Subcutaneous adipose tissue (tissue), 4 donors: ENCODE measurements at places on chromosomes 1 and 21. TPM values are rescaled to one million over a fixed set of nuclear protein-coding genes. Genes with fewer than 3 reads are reported as not detected.

Gene TSPAN2
- total RNA-seq, result 5.1 TPM

Gene BEND5
- 5.1 TPM for total RNA-seq

Gene CELA2B
- not detected for total RNA-seq

Gene SH2D1B
- total RNA-seq, result 0.22 TPM

Gene GPR161
- total RNA-seq, result 4.1 TPM

Gene PLA2G2F
- not detected for total RNA-seq

Gene CD164L2
- not detected for total RNA-seq

Gene FCER1G
- 172 TPM for total RNA-seq

Gene MXRA8
- 175 TPM for total RNA-seq

Gene OPTC
- total RNA-seq, result not detected

Gene ZNF593OS
- not detected for total RNA-seq

Gene PEAR1
- total RNA-seq, result 7.2 TPM

Gene ZNF683
- total RNA-seq, result not detected

Gene CRABP2
- total RNA-seq, result 3.3 TPM

Gene C8A
- not detected for total RNA-seq

Gene LCE1D
- total RNA-seq, result not detected

Gene CD52
- 4.7 TPM for total RNA-seq

Gene SAMD11
- total RNA-seq, result not detected

Gene DNAJC28
- total RNA-seq, result 2.7 TPM

Gene FCAMR
- total RNA-seq, result not detected

Gene OR4F16
- not detected for total RNA-seq

Gene LRRC39
- total RNA-seq, result 2.7 TPM

Gene ABCG1
- total RNA-seq, result 8.6 TPM

Gene SCP2
- total RNA-seq, result 152 TPM
